HuH-7.5 (cell line): ENCODE measurements at places on chromosomes 3 and 15.
A peak's percentile ranks its signal among the peaks of the same experiment; 100 is the strongest.

GRCh38 chr3:143514109-143514508, 334.2 kb downstream of the SLC9A9 start:
- no peak for DNase-seq

DNA sequence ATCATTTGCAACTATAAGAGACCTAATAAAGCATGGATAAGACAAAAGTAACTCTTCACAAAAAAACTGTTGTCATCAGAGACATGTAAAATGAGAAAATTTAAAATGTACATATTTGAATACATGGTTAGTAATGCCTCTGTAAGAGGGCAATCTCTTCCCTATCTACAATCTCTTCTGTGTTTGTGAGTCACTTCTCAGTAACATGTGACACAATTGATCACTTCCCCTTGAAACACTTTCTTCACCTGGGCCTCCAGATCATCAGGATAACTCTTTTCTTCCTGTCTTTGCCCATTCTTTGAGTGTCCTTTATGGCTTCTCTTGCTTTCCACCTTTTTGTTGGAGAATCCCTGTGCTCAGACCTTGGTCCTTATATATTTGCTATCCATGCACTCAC, 50.4 kb downstream of the TFDP2 start:
- no peak for DNase-seq

DNA sequence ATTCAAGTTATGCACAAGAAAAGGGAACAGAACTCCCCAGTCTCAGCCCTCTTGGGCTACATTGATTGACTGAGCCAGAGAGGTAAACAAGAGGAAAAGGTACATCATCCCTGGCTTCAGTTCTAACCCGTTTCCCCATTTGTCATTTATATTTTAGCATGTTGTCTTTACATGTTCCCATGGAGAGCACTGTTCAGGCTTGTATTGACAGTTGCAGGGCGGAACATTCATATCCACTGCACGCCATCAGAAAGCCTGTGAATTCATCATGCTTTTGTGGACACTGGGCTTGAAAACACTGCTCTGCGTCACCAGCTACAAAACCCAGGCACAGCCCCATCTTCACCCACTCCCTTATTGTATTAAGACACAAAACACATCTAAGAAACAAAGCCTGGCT, 240.9 kb upstream of the EIF1B start:
- no peak for DNase-seq

- no peak for DNase-seq
Observed at GRCh38 chr3:118587037-118587741, 447.5 kb downstream of the IGSF11 start.

GRCh38 chr15:82680200-82681102, 29.2 kb downstream of the AP3B2 start:
- DNase-seq = no peak

GRCh38 chr3:6228958-6229683, 631.8 kb upstream of the GRM7 start:
- DNase-seq = no peak

DNA sequence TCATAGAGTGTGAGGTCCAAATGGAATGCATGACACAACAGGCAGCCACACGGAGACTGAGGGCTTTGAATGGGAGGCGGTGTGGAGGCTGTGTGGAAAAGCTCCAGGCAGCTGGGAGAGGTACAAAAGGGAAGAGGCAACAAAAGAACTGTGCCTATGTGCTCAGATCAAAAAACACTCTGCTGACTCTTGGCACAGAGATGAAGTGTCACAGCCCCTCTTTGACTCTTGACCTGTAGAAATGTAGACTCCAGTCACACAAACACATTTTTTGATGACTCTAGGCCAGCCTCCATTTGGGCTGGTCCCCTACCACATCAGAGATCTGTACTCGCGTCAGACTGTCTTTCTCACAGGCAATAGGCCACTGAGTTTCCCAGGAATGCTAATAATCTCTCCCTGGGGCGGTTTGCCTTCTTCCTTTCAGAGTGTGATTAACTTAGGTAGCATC, 456.0 kb downstream of the TUSC7 start:
- no peak for DNase-seq

DNA sequence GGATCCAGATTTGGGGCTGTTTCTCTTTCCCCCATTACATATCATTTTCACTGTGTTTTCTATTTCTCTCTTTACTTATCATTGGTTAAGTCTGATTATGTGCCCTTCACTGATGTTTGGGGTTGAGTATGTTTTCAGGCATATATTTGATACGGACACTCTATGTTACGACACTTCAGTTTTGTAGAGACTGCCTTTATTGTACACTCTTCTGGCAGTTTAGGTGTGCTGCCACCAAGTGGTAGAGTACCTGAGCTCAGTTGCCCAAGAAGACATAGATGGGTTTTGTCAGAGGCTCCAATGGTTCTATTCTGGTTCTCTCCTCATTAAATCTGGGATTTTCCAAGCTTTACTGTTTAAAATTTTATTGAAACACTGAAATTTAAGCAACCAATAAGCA, 255.0 kb upstream of the ROPN1 start:
- DNase-seq = peak; percentile 27

DNA sequence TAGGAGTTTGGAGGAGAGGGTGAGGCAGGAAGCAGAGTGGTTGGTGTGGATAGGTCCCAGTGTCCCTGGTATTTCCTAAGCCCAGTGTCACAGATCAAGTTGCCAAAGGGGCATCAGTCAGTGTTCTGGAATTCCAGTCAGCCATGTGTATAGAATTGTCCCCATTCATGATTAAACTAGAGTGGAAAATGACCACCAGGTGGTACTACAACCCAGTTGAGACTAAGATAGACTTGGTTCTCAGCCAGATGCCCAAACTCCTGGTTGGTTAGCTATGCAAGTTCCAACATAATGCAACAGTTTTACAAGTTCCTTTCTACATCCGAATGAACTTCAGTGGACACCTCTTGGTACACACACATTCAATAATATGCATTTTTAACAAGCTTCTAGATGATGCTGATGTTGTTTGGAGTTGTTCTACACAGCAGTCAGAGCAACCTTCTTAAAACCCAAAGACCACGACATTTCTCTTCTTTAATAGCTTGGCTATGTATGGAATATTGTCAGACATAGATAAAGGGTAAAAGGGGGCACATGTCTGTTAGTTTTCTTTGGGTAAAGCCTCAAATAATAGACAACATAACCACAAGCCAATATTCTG, 8.4 kb upstream of the ATR start:
- peak; percentile 37 for DNase-seq

DNA sequence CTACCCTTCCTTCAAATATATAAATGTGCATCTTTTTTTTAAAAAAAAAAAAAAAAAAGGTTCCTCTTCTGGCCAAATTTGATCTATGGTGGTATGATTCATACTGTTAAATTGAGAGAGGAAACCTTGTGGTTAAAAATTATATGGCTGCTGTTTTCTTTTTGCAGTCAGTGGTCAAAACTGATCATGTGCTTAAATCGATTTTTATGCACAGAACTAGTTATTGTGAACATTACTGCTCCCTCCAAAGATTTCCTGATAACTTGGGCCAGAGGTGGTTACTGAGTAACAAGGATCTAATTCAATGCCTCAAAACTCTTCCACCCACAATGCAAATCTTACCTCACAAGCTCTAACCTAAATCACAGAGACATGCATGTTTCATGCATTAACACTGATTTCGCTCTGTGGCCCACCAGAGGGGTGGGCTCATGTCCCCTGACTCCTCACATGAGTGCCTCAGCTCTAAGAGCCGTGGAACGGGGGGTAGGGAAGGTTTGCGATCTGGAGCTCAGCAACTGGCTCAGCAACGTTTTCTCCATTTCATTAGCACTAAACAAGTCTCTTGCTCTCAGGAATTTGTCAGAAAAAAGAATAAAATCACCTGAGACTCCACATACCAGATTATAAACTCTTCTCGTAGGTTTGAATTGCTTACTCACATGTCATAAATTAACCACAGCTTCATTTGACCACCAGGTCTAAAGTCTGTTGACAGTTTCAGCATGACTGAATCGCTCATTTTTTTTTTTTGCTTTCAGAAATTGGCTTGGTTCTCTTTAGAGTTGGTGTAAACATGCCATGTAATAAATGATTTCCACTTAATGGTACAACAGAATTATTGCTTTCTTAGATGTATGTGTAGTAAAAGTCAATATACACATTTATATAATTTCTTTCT, 280.4 kb downstream of the CD47 start:
- peak; percentile 35 for DNase-seq

DNA sequence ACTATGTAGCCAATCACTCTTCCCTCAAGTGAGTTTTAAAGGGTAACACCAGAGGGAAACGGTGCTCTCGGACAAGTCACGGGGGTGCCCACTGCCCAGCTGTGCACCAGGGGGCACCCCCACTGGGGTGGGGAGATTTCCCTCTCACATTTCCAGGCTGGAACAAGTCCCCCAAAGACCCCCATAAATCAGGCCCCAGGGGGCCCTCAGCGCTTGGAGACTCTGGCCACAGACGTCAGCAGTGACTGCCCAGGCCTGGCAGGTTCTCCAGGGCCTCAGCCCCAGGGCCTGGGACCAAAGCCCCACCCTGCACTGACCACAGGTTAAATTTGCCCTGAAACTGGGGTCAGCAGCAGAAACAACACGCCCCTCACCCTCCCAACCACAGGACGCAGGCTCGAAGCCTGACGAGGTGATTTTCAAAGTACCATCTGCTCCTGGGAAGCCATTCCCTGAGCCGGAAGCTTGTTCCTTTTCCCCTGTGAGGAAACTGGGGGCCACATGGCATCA, 17.0 kb downstream of the XXYLT1 start:
- no peak for DNase-seq

- DNase-seq = no peak
Observed at GRCh38 chr15:60407415-60407805, 9.6 kb upstream of the ANXA2 start.

GRCh38 chr3:48088056-48088748, 72.0 kb upstream of the MAP4 start:
- DNase-seq = peak; percentile 19

DNA sequence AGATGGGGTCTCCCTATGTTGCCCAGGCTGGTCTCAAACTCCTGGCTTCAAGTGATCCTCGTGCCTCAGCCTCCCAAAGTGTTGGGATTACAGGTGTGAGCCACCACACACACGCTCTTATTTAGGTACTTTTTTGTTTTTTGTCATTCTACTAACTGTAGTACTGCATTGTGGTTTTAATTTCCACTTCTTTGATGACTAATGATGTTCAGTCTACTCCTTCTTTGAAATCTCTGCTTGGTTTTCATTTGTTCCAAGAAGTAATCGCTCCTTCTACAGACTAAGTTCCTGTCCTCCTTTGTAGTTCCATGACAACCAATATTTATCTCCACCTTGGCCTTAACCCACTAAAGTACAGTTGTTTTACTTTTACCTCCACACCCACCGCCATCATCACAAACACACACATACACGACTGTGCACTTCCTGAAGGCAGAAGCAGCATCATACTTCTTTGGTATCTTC, 529 bp upstream of the DLEC1 start:
- DNase-seq = no peak

DNA sequence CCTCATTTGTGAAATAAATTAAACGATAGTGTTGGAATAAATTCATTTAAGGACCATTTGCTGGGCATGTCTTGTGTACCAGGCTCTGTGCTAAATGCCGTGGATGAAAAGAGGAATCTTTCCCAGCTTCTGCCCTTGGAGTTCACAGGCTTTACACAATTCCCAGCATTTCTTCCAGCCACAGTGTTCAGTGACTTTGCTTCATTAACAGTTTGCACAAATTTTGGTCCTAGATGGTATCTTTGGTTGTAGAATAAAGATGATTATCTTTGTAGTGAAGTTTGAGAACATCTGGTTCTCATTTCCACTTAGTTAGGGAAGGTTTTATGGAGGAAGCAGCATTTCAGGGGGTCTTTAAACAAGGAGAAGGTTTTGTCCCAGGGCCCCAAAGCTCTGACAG, 100.1 kb downstream of the LRTM1 start:
- DNase-seq = no peak

DNA sequence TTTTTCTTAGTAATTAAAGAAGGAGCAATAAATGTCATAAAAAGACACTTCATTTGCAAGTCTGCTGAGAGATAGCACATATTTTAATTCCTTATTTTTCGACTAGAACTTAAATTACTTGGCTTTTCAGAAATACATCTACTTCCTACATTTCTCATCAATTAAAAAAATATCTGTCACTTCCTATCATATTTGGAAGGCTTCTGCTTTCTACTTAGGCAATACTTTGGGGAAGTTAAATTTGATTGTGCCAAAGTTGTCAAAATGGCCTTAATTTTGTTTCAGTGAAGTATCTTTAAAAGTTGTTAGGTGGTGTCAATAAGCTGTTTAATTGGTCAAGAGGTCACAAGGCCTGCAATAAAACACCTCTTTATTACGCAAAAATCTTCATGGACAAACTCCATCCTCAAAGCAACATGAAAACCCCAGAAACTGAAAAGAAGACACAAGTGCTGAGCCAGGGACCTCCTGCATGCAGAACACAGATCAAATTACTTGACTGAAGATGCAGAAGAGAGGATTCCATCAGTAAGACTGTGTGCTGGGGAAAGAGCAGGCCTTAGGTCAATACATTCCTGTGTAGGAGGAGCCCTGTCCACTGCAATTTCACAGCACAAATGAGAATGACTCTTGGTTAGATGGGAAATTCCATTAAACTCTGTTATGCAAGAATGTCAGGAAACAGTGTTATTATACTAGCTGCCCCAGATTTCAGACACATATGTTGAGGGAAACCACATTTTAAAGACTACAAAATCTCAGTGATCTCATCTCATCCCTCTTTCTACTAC, 48.0 kb upstream of the FSTL1 start:
- no peak for DNase-seq

DNA sequence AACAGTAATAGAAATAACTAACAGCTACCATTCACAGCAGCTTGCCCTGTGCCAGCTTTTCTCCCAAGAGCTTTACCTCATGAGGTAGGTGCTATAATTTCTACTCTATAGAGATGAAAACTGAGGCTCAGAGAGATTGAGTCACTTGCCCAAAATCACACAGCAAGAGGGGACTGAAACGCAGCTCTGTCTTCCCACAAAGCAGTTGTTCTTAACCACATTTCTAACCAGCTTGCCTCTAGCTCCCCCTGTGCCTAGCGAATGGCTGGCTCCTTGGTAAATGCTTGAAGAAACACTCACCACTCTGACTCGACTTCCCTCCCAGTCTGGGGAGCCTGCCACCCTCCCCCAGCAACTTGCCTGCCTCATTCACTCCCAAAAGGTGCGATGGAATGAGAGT, 15.6 kb upstream of the TMEM40 start:
- no peak for DNase-seq
